IMR-90 (cell line): ENCODE measurements at places on chromosomes 5 and 9.

DNA sequence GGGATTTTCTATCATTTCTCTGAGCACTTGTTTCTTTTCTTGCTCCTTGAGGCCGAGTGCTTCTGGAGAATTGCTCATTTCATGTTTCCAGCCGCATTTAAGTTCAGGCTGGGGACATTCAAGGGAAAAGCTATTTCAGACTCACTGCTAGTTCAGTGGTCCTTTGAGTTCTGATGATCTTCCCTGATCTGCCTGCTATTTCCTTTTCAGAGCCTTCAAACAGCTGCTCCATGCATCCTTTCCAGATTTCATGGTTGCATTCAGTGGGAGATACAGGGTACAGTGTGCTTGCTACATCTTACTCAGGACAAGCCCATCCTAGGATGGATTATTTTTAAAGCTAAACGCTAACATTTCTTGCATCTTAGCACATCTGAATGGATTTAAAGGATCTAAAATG lies 14.7 kb downstream of the NDUFS4 start:
- no peak for DNase-seq

GRCh38 chr9:133278161-133279114 lies 3.4 kb upstream of the ABO start:
- no peak for DNase-seq

- DNase-seq: no peak
Observed at GRCh38 chr5:133819977-133820471, 148.4 kb downstream of the C5orf15 start.

GRCh38 chr5:163310997-163311396 lies 126.4 kb upstream of the CCNG1 start:
- no peak for DNase-seq

DNA sequence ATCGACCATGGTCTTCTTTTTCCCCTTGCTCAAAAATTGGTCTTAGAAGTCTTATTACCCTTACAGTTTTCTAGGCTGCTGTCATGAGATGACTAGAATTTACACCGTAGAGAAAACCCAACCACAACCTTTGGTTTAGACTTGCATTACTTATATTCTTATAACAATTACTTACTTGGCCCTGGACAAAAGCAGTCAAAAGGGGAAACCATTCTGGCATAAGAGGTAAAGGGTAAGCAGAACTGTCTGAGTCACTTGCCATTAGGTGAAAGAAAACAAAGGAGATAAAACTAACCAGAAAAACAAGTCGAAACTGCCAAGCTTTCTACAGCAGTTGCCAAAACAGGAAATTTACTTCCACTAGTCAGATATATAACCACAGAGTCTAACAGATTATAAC lies 17.9 kb downstream of the TMEM245 start:
- DNase-seq: peak; percentile 84

DNA sequence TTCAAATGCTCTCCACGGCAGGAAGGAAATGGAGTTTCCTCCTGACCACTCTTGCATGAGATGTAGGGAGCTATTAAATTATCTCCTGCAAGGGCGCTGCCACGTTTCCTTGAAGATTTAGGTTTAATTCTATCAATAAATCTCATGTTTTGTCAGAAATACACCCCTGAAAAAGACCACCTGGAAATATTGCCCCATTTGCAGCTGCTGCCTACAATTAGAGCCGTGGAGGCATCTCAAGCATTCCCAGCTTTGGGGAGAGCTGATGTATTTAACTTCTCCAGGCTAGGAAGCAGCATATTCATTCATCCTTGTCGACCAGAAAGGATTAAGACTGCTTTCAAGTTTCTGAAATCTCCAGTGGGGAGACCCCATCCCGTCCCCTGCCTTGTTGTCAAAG lies 40.5 kb downstream of the CCNJL start:
- no peak for DNase-seq

DNA sequence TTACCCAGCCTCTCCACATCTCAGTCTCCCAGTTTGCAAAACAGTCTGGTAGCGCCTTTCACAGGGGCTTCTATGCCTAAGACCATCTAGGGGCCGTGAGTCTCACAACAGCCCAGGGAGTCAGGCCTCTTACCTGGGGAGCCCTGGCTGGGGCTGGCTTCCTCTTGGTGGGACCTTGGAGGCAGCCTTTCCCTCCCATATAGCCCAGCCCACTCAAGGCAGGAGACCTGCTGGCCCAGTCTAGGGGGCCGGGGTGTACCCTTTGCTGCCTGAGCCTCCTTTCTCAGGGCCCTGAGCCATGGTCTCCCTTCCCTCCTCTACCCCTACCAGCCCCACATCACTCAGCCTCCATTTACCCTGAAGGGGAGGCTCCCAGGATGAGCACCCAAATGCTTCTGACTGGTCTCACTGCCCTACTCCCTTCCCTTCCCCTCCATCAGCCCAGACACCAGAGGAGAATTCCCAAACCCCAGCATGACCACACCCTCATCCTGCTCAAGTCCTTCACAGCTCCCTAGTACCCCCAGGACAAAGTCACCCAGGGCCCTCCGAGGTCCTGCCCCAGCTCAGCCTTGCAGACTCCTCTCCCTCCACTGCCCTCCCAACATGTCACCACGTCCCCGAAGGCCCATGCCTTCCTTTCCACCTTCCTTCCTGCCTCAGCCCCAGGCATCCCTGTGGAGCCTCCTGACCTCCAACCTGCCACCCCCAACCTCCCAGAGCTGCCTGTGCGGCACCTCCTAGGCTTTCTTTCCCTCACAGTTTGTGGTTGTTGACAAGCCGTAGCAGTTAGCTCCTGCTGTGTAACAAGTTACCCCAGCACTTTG lies 55.3 kb downstream of the BARX1 start:
- DNase-seq: no peak

DNA sequence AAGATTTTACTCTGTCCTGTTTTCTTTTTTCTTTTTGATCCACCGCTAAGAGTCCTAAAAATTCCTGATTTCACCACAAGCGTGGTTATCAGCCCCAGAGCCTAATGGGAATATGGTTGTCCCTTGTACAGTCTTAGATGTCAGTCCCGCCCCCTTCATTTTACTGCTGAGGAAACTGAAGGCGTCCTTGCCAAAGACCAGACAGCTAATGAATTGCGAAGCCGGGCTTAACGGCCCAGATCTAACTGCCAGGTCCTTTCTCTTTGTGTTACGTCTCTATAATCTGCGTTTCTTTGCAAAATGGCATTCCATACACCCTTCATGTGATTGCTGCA lies 497 bp downstream of the NSA2 start:
- DNase-seq: peak; percentile 42

GRCh38 chr9:78297672-78297961 lies 692 bp downstream of the PSAT1 start:
- DNase-seq: peak; percentile 19

DNA sequence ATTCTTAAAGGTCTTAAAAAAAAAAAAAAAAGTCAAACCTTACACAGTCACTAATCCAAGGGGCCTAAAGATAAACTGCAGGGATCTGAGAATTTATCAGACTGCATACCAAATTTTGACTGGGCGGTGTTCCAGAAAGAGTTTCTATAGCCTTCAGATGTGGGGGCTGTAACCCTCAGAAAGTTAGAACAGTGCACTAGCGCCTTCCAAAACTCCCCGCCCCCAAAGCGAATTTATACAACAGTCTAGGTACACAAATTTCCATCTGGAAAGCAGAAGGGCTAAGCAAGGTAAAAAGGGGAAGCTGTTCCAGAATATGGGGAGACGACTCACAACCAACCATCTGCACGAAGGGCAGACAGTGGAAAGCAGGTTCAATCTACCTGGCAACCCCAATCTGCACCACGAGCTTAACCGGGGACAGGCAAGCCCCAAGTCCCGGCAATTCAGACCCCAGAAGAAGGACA lies 813 bp downstream of the ERMP1 start:
- no peak for DNase-seq

GRCh38 chr9:120478208-120478607 lies 101.8 kb downstream of the CDK5RAP2 start:
- peak; percentile 32 for DNase-seq

- DNase-seq: no peak
Observed at GRCh38 chr9:98365781-98366180, 110.3 kb upstream of the TBC1D2 start.

- no peak for DNase-seq
Observed at GRCh38 chr9:118059484-118060278, 355.5 kb downstream of the TLR4 start.

- DNase-seq: no peak
Observed at GRCh38 chr5:145948921-145949320, 12.5 kb downstream of the SH3RF2 start.

DNA sequence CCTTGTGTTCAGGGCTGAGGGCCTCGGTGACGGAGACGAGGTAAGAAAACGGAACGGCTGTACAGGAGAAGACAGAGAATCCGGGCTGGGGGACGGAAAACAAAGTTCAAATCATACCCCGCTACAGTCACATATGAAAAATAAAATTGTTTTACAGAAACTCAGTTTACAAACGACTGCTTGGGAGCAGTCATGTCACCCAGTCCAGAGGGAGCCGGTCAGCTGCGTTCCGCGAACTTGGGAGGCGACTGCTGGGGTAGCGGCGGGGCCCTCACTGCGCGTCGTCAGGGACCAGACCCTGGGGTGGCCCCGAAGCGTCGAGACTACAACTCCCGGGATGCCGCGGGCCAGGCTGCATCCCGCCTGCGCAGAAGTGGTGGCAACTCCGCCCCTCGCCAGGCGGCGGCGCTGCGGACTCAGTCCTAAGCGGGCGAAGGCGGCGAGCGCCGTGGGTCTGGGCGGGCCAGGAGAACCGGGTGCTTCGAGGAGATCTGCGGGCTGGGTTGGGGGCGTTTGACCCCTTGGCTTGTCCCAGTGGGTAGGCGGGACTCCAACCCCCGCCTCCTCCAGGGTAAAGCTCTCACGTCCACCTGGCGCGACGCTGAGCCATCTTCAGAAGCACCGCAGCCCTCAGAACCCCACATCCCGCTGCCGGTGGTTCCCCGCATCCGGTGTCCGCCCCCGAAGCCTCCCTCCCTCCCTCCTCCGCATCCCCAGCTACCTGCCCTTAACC lies 4.0 kb downstream of the SIT1 start:
- DNase-seq: peak; percentile 82

- DNase-seq: peak; percentile 54
Observed at GRCh38 chr9:97615439-97616072, 17.6 kb downstream of the TSTD2 start.

GRCh38 chr5:171318026-171318425 lies 9.0 kb downstream of the TLX3 start:
- no peak for DNase-seq

- peak; percentile 1 for DNase-seq
Observed at GRCh38 chr9:14692470-14693250, 572 bp downstream of the ZDHHC21 start.

DNA sequence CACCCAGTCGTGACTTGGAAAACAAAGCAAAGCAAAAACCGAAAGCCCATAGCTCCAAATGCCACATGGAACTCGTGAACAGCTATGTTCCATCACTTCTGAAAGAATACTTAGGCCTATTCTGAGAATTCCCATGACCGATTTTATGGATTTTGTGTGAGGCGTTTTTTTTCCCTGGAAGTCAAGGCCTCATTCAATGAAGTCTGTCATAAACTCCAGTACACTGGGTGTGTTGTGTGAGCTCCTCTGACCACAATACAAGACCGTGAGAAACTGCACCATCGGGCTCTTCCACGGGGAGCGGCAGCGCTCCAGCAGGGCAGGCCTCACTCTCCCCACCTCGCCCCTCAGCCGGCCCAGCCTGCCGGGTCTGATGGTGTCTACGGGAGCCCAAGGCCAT lies 209.5 kb downstream of the FANCC start:
- no peak for DNase-seq

- peak; percentile 59 for DNase-seq
Observed at GRCh38 chr9:71721855-71722254, 46.5 kb downstream of the CEMIP2 start.

- DNase-seq: peak; percentile 53
Observed at GRCh38 chr5:73748510-73749400, 122.8 kb downstream of the ARHGEF28 start.

DNA sequence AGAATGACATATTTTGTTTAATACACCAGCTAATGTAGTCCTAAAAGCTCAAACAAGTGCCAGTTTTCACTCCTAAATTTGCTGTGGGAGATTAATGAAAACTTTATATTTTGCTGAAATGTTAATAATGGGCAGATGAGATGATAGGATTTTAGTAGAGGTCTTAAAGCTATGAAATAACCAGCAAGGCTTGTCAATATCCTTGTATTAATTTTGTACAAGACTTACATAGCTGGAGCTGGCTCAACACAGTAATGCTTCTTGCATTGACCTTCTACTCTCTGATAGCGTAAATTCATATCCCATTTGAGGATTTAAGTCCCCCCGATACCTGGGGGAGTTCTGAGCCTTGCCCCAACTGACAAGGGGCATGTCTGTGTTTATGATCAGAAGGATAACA lies 219.2 kb downstream of the MAPKAP1 start:
- DNase-seq: no peak

DNA sequence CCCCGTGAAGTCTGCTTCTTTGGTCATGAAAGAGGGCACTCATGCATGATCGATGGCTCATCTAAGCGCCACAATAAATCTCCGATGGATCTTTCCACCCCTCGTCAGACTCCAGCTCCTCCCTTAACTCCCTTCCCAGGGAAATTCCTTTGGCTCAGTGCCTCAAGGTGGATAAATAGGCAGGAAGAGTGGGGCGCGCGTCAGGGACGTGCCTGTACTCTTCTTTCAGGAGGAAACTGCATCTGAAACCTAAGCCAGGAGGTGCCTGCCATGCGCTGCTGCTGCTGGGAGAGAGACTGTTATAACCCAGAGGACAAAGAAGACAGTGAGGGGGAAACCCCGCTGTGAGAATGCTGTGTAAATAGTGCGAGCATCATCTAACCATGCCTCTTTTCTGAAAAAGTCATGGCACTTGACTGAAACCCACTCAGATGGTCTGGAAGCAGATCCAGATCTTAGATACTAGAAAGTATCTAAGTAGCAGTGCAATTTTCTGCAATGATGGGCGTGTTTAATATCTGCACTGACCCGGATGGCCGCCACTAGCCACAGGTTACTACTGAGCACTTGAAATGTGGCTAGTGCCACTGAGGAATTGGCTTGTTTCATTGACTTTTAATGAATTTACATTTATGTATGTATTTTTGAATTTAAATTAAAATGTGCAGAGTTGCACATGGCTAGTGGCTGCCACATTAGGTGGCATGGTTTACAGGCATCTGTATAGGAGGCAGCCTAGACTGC lies 120.3 kb upstream of the BASP1 start:
- DNase-seq: no peak

- no peak for DNase-seq
Observed at GRCh38 chr9:121298689-121299466, 30.9 kb downstream of the GSN start.

GRCh38 chr9:24144796-24145195 lies 318.8 kb upstream of the ELAVL2 start:
- no peak for DNase-seq

DNA sequence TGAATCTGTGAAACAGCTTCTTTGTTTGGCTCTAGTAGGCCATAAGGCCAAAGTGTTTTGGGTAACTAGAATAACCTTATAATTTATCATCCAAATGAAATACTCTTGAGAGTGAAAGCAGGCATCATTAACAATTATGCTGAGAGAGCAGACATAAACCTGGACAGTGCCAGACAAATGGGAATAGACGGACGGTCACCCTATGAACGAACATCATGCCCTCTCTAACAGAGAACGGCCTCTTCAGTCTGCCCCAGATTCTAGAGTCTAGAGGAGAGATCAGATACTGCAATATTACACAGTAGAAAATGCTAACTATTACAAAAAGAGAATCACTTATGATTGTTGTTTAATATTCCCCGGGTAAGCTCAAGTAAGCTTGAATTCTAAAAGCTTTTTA lies 68.5 kb downstream of the APBA1 start:
- no peak for DNase-seq

GRCh38 chr5:26578002-26578401 lies 460.4 kb downstream of the CDH9 start:
- DNase-seq: no peak
